NCI-H2081 (cell line): ENCODE measurements at places on chromosomes 4 and X.

GRCh38 chr4:12926189-12927066 is 557.7 kb downstream of the RAB28 start:
- DNase-seq, result peak; percentile 49

- DNase-seq, result no peak
Measured at GRCh38 chr4:6257247-6258025, 12.2 kb upstream of the WFS1 start.

DNA sequence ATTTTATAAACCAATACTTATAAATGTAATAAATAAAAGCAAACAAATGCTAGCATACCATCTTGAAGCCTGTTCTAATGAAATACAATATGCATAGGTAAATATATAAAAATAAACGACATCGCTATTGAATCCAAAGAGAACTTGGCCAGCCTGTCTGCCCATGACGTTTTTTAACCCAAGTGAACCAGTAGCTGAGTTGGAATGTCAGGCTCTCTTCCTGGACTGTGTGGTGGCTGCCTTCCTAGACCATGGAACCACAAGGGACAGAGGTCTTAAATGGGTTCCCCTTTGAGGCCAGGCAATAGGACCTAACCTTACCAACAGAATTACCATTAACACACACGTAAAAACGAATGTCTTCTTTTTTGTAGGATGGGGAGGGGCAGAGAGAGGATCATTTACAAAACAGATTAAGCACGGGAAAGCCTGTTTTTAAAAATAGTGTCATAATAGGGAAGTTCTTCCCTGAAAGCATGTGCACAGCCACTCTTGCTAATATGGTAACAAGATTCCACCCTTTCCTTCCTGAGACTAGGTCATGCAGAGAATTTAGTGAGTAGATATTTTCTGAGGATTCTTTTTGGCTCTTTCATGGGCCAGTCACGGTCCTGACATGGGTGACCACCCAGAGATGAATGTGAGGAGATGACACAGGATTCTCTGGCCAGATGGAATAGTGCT is 69.4 kb upstream of the ACSL1 start:
- DNase-seq, result no peak

GRCh38 chr4:2961811-2962441 is 1.3 kb downstream of the NOP14 start:
- DNase-seq, result no peak

DNA sequence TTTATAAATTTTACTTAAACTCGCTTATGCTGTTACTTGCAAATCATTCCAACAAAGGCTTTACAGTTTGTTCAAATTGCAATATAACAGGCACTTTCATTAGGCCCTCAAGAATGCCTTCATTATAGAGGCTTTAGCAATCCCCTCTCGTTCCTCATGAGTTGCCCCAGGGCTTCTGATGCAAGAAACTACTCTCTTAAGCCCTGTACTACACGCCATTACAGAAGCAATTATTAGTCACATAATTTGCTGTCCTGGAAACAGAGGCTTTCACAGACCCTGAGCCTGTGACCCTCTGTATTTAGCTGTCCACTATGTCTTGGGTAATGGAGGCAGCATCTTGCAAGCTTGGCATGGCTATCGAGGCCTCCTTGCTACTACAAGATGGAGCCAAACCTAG is 965.9 kb upstream of the DIAPH2 start:
- DNase-seq, result no peak

GRCh38 chr4:113639326-113639725 is 122.2 kb downstream of the CAMK2D start:
- no peak for DNase-seq

DNA sequence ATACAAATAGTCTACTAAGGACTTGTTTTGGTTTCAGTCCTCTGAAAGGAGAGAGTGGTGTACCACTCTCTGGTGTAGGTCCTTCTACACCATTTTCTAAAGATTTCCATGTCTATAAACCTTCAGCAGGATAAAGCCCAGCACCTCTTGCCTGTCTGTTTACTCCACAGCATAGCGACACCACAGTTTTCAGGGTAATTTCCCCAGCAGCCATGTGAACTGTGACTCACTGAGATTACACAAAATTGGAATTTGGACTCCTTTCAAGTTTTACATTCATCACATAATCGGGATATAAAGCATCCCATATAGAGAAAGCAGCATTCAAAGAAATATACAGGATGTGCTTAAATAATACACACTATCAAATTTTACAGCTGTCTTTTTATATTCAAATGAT is 229.6 kb downstream of the PRDM5 start:
- DNase-seq, result peak; percentile 38

- DNase-seq, result no peak
Measured at GRCh38 chr4:20137176-20137575, 114.5 kb upstream of the SLIT2 start.

DNA sequence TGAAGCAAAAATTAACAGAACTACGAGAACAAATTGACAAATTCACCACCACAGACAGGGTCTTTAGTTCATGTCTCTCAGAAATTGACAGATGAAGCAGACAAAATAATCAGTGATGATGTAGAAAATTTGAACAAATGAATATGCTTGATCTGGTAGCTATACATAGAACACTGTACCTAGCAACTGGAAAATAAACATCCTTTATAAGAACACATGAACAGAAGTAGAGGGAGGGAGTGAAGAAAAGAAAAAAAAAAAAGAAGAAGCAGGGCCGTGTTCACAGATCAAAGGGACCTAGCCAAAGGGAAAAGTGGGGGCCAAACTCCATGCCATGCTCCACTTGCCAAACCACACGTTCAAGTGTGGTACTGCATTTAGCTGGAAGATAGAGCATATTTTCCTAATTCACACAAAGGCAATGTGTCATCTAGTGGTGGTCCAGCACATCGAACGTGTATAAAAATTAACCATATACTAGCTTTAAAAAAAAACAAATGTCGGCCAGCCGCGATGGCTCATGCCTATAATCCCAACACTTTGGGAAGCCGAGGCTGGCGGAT is 5.6 kb upstream of the THOC2 start:
- no peak for DNase-seq

- no peak for DNase-seq
Measured at GRCh38 chr4:136725286-136726081, 806.8 kb downstream of the PCDH18 start.

DNA sequence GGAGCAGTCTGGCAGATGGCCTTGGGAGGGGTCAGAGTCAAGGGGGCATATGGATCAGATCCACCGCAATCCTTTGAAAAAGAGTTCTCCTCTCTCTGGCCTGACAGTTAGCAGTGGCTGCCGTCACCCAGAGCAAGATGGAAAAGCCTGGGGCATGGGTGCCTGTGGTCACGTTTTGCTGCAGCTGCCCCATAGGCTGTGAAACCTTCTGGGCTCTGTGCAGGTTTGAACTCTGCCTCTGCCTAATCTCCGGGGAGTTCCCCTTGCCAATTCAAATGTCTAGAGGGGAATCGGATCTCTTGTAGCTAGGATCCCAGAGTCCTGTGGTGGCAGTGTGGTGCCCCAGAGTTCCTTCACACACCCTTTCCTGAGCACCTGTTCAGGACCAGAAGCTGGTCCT is 23.4 kb upstream of the ANKRD17 start:
- DNase-seq, result no peak

GRCh38 chr4:96473246-96473645 is 633.4 kb downstream of the PDHA2 start:
- DNase-seq, result no peak

GRCh38 chr4:169269916-169270809 is 593 bp downstream of the SH3RF1 start:
- peak; percentile 10 for DNase-seq

DNA sequence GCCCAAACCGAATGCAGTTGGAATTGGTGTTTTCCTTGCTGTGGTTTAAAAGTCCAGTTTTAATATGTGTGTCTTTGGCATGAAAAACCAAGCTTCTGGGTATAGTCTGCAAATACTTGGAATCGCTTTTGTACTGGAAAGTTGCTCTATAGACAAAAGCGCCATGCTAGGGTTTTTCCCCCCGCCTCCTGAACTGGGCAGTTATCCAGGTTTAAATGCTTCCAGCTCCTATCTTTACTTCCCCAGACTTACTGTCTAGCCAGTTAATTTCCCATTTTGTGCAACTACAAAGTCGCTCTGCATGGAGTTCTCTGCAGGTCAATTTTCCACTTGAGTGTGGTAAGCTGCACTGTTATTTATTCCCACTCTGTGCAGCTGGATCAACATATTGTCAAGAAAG is 2.7 kb downstream of the RASL11B start:
- peak; percentile 92 for DNase-seq

GRCh38 chr4:118839221-118839927 is 3.4 kb upstream of the SEC24D start:
- DNase-seq, result no peak

- DNase-seq, result no peak
Measured at GRCh38 chrX:6170424-6170823, 58.2 kb downstream of the NLGN4X start.

- DNase-seq, result no peak
Measured at GRCh38 chr4:74056114-74056857, 17.8 kb upstream of the CXCL3 start.

DNA sequence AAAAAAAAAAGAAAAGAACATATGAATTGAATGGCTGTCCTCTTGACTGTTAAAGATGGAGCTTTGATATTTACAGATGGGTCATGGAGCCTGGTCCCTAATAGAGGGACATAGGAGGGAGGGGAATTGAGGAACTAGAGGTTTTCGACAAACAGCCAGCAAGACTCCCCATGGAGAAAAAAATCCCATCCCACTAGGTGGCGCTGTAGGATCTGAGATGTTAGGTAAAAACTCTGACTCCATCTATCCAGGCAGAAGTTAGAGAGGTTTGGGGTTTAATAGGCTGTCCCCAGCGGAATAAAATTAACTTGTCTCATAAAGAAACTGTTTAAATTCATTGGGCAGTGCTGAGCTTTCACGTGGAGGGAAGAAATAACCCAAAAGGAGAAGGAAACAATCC is 45.9 kb downstream of the HMGB2 start:
- DNase-seq, result peak; percentile 13

DNA sequence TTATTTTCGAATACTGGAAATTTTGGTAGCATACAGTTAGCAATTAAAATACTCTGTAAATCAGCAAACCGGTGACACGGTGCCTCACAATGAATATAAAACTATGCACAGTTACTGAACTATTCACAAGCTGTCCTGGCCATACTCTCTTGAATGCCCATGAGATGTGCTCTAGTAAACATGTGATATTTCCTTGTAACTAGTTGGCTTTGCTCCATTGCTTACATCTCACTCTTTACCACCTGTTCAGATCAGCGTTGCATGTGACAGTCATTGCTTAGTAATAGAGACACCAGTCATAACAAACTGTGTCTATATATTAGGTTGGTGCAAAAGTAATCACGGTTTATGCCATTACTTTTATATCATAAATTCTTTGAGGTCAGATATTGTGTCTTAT is 897.9 kb upstream of the FTHL17 start:
- no peak for DNase-seq

GRCh38 chrX:66221856-66222255 is 57.8 kb downstream of the HEPH start:
- no peak for DNase-seq

- peak; percentile 5 for DNase-seq
Measured at GRCh38 chr4:100632163-100632562, 114.3 kb upstream of the EMCN start.

DNA sequence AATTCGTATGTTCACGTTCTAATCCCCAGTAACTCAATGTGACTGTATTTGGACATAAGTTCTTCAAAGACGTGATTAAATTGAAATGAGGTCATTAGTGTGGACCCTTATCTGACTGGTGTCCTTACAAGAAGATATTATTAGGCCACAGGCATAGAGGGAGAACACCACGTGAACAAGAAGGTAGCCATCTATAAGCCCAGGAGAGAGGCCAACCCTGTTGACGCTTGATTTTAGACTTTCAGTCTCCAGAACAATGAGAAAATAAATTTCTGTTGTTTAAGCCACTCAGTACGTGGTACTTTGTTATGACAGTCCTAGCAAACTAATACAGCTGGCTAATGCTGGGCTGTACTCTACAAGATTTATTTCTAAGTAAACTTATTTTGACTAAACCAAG is 1.5 kb upstream of the EIF1AX start:
- no peak for DNase-seq

- DNase-seq, result no peak
Measured at GRCh38 chr4:75497133-75497532, 17.1 kb downstream of the RCHY1 start.

DNA sequence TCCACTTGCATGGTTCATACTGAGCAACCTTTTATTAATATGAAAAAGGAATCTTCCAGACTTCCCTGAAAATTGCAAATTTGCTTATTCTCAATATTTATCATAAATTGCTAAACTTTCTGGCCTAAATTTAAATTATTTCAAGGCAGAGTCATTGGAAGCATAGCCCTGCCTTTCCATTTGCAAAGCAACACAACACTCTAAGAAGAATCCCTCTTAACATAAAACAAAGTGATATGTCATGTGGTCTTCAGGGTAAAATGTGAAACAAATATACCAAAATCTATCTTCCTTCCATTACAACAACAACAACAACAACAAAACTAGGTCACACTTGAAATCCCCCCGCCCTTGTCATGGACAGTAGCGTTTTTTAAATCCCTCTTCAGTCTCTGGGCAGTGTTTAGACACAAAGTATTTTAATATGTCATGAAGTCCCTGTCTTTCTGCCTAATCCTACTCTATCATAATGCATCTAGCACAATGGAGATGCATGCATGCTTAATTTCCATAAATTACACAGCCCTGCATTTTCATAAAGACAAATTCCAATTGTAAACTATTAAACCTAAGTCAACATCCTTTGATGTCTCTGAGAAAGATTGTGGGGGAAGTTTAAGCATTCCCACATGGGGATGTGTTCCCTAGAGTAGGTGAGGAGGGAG is 668.9 kb upstream of the LCORL start:
- no peak for DNase-seq

DNA sequence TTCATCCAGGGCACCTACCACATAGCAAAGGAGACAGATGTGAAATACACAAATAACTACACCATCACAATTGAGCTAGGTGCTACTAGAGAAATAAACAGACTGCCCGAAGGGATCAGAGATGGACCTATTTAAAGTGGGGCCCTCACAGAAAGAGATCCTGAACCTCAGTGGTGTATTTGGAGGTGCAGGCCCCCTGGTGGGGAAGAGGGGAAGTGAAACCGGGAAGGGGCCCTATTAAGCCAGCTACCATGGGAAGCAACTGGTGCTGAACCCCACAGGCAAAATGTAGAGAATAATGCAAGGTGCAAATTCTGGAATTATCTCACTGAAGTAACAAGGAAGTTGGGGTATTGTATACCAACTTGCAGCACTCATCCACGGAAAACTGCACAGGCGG is 78.6 kb upstream of the FAM9A start:
- no peak for DNase-seq

DNA sequence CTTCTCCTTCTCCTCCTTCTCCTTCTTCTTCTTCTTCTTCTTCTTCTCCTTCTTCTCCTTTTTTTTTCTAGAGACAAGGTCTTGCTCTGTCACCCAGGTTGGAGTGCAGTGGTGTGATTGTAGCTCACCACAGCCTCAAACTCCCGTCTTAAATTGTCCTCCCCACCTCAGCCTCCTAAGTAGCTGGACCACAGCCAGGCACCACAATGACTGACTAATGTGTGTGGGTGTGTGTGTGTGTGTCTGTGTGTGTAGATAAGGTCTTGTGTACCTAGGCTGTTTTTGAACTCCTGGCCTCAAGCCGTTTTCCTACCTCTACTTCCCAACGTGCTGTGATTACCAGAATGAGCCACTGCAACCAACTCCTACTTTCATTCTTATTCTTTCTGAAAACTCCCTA is 390.9 kb downstream of the ADAM29 start:
- no peak for DNase-seq

GRCh38 chr4:154422152-154422551 is 69.4 kb downstream of the DCHS2 start:
- DNase-seq, result no peak

GRCh38 chrX:46561824-46562657 is 11.5 kb upstream of the CHST7 start:
- no peak for DNase-seq

- DNase-seq, result no peak
Measured at GRCh38 chr4:155342142-155342541, 34.6 kb downstream of the MAP9 start.
